ENCODE measurements at places on chromosomes 3 and 15.
A peak's percentile ranks its signal among the peaks of the same experiment; 100 is the strongest.

DNA sequence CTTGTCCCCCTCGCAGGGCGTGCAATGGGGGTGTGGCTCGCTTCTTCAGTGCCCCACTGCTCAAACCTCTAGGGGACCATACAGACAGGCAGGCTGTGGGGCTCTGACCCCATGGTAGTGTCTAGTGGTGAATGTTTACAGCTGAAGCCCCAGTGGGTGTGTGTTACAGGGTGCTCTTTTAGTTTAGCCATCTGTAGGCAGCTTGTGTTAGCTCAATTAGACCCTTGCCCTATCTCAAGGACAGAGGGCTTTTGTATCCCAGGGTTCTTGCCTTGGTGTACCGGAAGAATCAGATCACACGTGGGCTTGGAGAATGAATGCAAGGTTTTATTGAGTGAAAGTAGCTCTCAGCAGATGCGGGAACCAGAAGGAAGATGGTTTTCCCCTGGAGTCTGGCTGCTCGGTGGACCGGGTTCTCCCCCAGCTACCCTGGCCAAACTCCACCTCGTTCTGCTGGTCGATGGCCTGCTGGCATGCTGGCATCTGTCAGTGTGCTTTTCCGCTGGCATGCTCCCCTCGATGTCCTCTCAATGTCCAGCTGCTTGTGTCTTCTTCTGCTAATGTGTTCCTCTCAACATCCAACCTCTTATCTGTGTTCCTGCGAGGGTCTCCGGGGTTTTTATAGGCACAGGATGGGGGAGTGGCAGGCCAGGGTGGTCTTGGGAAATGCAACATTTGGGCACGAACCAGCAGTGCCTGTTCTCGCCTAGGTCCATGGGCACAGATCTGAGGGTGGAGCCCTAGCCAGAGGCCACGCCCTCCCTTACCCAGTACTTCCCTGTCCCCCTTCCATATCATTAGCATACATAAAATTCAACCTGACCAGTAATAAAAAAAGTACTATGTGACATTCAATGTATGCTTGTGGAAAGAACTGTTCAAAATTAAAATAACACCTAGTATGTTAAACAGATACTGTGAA, 6.6 kb downstream of the SPCS1 start:
- DNase-seq: no peak

- peak; percentile 55 for DNase-seq
Observed at GRCh38 chr3:176430244-176431037, 766.8 kb downstream of the TBL1XR1 start.

DNA sequence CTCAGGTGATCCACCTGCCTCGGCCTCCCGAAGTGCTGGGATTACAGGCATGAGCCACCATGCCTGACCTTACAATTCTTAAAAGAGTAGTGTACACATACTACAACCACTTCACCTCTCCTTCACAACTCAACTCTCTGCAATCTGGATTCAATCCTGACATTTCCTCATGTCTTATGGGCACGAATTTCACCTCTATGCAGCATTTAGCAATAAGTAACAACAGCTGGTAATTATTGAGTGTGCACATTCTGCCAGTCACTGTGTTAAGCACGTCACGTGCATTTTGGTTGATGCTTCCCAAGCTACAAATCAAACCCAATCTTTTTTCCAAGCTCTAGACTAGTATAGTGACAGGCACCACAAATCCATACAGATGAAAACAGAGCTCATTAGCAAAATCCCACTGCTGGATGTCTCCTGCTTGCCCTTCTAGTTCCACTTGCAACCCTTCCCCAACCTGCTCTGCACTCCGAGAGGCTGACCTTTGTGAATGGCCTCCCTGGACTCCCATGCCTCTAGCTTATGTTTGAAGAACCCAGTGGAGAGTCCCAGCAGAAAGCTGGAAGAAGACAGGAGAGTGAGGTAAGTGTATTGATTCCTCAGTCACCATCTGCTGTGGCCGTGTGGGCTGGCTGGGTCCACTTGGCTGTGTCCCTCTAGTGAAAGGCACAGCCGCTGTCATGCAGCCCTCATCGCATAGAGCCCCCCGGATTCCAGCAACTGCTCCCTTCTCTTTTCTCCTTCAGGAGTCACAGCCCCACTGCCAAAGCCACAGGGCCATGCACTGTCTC, 176.5 kb downstream of the MEX3B start:
- DNase-seq: no peak

GRCh38 chr15:92696096-92696495, 40.5 kb upstream of the FAM174B start:
- no peak for DNase-seq

- DNase-seq: no peak
Observed at GRCh38 chr15:52234596-52235541, 43.7 kb upstream of the GNB5 start.

GRCh38 chr3:17354341-17354740, 388.1 kb downstream of the TBC1D5 start:
- no peak for DNase-seq

GRCh38 chr15:65089206-65089824, 12.8 kb downstream of the KBTBD13 start:
- peak; percentile 36 for DNase-seq

DNA sequence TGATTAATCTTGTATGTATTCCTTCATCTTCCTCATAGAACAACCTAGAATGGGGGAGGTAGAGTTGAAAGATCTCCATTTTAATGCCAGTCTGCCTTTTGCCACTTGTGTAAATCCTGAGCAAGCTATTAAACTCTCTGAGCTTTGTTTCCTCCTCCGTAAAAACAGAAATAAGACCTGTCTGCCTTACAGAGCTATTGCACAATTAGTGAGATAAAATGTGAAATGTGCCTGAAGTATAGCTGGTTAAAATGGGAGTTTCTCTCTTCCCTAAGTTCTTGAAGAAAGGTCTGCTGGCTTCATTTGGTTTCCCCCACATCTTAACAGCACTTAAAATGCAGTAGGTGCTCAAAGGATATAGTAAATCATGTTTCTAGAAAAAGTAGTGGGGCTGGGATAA, 19.0 kb downstream of the ALDH1A2 start:
- DNase-seq: no peak
